ENCODE measurements at places on chromosomes 5 and 9. TPM values are rescaled to one million over a fixed set of nuclear protein-coding genes. Genes with fewer than 3 reads are reported as not detected.

DNA sequence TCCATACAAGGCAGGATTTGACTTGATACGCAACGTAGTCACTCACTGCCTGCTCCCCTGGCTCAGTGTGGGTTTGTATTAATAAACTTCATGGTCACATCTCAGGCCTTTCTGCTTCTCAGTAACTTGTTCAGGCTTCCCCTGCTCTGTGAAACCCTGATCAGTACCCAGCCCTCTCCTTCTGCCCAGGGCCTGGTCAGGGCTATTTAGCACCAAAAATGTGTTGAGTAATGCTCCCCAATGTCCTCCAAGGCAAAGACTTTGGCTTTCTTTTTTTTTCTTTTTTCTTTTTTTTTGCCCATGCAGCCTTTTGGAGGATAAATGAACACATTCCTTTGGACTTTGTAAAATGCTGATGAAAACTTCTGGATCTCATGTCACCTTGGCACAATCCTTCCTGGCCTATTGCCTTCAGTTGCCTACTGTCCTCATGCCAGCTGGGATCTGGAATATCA is 399.2 kb upstream of the KLF4 start:
- peak; percentile 28 for DNase-seq

DNA sequence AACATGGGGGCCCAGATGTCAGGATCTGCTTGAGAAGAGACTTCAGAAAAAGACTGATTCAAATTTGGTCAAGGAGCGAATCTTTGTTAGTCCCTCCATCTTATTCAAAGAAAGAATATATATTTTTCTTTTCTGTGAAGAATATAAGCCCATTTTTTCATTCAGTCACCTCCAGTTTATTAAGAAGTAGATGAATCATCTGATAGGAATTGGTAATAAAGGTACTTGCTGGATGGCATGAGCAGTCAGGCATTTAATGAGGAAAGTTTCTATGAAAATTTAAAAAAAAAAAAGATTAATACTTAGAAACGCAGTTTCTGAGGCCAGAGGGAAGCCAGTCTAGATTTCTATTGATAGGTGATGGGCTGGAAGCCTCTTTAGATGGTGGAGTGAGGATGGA is 373.1 kb upstream of the SMC2 start:
- no peak for DNase-seq

DNA sequence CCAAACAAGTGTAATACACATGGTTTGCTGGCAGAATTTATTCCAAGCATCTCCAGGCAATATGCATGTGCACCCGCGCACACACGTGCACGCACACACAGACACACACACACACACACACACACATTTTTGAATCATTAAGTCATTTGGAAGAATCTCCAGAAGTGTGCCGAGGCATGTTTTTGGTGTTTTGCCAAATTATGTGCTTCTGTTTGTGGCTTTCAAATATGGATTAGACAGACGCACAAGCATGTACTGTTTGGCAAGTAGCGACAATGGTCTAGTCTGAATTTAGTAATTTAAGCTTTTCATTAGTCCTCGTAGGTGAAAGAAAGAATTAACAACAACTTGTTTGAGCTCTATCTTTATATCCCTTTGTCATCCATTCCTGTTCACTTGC is 36.7 kb downstream of the NFIB start:
- DNase-seq, result peak; percentile 67

DNA sequence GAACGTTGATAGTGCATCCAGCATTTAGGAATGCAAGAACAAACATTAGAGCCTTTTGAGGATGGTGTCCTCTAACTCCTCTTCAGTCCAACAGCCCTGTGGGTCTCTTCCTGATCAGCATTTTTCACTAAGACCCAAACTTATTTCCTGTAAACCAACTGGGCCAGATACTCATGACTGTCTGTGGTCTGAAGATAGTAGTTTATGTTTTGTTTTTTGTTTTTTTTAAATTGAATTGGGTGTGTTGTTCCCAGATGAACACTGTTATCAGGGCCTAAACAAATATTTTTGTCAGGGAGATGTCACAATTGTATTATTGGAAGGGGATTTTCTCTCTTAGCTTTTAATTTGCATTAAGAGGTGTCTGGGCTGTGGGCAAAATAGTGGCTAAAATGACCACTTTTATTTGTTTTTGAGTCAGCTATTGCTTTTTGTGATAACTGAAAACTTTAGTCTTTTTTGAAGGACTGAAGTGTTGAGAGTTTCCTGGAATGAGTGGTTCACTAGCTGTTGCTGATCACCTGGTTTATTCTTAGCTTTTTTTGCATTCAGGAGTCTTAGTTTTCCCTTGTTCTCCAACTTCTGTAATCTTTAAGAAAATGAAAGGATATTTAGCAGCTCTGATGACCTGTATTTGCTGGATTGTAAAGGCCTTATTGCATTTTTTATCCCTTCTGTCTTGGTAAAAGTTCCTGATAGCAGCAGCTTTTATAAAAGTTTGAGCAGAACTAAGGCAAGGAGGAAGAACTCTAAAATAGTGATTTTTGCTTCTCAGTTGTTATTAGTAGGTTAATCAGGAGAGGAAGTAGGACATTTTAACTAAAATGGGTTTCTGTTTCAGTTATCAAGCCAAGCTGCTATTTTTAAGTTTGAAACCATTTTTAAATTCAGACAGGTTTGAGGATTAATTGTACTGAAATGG is 5.5 kb downstream of the MAN2A1 start:
- no peak for DNase-seq

DNA sequence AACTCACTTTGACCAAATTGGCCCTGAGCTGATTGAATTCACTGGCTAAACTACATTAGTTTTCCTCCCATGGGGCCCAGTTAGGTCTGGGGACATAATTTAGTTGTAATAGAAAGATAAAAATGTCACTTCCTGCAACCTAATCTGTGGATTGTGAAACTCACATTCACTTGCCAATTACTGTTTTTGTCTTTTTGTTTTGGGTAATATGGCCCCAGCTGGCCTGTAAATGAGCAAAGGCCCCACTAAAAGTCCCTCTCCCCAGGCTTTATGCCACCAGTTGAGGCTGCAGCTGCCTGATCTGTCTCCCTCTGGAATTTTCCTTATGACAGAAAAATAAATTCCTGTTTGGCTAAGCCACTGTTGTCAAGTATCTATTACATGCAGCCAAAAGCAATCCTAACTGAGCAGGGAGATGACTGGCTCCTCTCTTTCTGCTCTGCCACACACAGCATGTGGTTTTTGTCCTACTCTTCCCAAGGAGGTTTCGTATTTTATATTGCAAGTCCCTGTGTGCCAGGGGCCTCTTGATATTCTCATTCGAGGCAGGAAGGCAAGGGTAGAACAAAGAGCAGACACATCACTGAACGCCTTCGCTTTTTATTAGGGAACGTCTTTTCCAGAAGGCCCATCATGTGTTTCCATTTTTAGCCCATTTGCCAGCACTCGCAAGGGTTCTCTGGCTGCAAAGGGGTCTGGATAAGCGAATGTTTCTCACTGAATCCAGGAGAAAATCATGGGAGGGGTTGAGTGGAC is 24.1 kb upstream of the SLC25A48 start:
- peak; percentile 64 for DNase-seq

GRCh38 chr5:69113851-69114250 is 20.0 kb downstream of the SLC30A5 start:
- no peak for DNase-seq

GRCh38 chr5:108818613-108819272 is 71.0 kb downstream of the FER start:
- DNase-seq, result peak; percentile 9

Gene PCDHGA2
- 1.1 TPM for total RNA-seq

GRCh38 chr5:59317023-59317773 is 576.3 kb downstream of the PDE4D start:
- DNase-seq, result peak; percentile 93

Gene PDCD1LG2
- total RNA-seq, result 4.7 TPM

Gene FAM221B
- total RNA-seq, result not detected

DNA sequence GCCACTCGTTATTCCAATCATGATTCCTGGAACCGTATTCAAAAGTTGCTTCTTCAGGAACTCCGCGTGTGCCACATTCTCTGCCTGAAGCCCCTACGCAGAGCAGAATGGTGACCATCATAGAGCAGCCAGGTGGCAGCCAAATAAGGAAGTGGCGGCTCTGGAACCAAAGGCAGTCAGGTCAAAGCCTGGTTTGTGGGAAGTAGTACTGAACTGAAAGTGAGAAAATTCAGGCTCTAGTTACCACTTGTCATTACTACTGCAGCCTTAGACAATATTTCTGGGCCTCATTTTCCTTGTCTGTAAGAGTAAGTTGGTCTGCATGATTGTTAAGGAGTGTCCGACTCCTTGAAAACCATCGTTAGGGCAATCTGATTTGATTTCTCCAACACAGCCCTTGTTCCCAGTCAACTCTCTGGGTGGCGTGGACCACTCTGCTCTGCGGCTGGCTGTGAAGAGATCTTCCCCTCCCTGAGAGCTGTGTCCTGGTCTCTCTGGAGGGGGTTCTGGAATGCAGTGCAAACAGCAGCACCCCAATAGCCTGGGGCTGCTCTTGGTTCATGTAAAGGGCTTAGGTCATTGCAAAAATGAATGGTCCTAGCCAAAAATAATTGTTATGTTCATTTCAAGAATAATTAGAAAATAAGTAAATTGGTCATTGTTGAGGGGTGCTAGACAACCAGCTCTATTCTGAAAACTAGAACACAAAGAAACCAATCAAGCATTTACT is 102.4 kb downstream of the MED27 start:
- no peak for DNase-seq

GRCh38 chr5:59483971-59484472 is 409.5 kb downstream of the PDE4D start:
- peak; percentile 47 for DNase-seq

- DNase-seq, result no peak
These were observed 256.9 kb upstream of the RASA1 start for GRCh38 chr5:87010736-87011135.

Gene MRRF
- 36.6 TPM for total RNA-seq

- peak; percentile 33 for DNase-seq
These were observed 34.1 kb upstream of the PLIN2 start for GRCh38 chr9:19161257-19162025.

- no peak for DNase-seq
These were observed 270.4 kb upstream of the DMRT1 start for GRCh38 chr9:571066-571465.

Gene ZFP2
- 1.2 TPM for total RNA-seq

DNA sequence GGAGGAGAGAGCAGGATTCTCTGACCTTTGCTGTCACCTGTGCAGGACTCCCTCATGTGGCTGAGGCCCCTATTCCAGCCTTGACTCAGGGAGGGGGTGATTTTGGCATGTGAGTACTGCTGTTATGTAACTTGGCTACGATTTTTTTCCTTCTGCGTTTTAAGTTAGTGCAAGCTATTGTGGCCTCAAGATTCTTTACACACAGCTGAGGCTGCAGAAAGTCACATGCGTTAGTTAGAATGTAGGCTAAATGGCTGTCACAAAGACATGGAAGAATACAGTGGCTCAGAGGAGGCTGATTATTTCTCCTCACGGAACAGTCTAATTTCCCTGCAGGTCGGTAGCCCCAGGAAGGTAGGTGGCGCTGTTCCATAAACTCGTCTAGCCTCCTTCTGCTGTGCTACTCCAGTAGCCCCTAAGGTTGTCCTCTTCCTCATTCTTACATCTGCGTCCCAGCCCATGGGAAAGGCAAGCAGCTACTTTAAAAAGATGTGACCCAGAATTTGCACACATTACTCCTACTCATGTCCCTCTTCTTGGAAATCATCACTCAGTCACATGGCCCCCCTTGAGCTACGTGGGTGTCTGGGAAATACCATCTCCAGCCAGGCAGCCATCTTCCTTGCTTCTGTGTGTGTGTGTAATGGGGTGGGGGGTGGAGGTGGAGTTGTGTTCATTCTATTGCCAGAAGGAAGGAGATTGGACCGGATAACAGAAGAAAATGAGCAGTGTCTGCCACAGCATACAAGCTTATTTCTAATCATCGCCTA is 486.6 kb downstream of the CCDC171 start:
- DNase-seq, result no peak

DNA sequence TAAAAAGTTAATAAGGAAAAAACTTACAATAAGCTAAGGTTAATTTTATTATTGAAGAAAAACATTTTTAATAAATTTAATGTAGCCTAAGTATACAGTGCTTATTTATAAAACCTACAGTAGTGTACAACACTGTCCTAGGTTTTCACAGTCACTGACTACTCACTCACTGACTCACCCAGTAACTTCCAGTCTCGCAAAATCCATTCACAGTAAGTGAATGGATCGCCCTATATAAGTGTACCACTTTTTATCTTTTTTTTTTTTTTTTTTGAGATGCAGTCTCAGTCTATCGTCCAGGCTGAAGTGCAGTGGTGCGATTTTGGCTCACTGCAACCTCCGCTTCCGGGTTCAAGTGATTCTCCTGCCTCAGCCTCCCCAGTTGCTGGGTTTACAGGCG is 47.7 kb downstream of the FNIP1 start:
- no peak for DNase-seq

Gene NME5
- 0.62 TPM for total RNA-seq

- DNase-seq, result no peak
These were observed 75.1 kb upstream of the ADCY2 start for GRCh38 chr5:7320701-7321301.

Gene TGFBI
- 1,068 TPM for total RNA-seq

DNA sequence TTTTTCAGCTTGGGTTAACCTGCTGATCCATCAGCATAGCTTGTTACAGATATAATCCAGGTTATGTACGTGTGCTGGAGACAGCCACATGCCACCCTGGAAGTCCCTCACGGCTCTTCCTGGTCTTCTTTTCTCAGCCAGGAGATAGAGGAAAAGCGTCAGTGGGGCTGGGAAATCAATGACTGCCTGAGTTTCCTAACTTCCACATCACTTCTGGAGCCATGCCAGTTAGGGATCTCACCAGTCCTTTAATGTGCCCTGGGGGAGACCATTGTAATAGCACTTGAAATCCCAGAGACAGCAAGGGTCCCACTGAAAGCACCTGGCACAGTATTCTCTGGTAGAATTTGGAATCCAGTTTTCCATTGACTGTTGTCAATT is 29.2 kb downstream of the ANXA2R start:
- no peak for DNase-seq

Gene CER1
- total RNA-seq, result not detected

GRCh38 chr5:172162323-172162986 is 25.6 kb downstream of the STK10 start:
- DNase-seq, result no peak

DNA sequence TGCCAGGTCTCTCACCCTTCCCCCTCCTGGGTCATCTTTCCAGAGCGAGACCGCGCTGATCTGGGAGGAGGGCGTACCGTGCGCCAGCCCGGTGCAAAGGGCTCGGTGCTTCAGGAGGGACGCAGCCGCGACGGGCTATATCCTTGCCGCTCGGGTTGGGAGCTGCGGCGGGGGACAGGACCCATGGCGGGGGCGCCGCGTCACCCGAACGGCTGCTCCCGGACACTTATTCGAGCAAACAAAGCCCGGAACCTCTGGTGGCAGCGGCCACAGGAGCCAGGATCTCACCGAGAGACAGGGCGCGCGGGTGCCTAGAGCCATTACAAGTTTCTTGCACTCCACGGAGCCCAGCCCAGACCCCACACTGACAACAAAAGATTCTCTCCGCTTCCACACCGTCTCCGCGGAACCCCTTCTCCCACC is 1.3 kb downstream of the SEMA6A start:
- peak; percentile 4 for DNase-seq

Gene GADD45G
- total RNA-seq, result 81.1 TPM

Gene GALNT12
- total RNA-seq, result 0.32 TPM

Gene TMEM252
- not detected for total RNA-seq

GRCh38 chr5:76808141-76808691 is 10.6 kb upstream of the F2RL1 start:
- DNase-seq, result peak; percentile 66

Gene CFAP157
- total RNA-seq, result 0.13 TPM

GRCh38 chr9:135971892-135972291 is 10.7 kb upstream of the UBAC1 start:
- no peak for DNase-seq

GRCh38 chr9:120032639-120033038 is 547.3 kb downstream of the CDK5RAP2 start:
- no peak for DNase-seq

- no peak for DNase-seq
These were observed 130.4 kb downstream of the ASTN2 start for GRCh38 chr9:117284414-117284813.

Data from myocyte (in vitro differentiated cells).